ENCODE measurements at places on chromosomes 12 and 14.

DNA sequence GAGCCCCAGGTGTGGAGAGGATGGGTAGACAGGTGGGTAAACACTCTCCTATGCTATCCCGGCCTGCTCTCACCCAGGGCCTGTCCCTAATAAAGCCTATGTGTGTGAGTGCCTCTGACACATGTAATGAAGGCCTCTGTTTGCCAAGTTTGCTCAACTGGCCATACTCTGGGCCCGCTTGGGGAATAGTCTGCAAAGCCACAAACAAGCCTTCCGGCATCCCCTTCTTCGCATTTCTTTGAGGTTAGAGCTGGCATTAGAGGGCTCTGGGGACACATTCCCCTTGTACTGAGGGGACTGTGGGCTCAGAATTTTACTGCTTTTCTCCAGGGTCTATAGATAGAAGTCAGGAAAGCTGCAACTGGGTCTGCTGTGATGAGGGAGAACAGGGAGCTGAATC is 240.5 kb downstream of the C12orf75 start:
- DNase-seq: no peak

DNA sequence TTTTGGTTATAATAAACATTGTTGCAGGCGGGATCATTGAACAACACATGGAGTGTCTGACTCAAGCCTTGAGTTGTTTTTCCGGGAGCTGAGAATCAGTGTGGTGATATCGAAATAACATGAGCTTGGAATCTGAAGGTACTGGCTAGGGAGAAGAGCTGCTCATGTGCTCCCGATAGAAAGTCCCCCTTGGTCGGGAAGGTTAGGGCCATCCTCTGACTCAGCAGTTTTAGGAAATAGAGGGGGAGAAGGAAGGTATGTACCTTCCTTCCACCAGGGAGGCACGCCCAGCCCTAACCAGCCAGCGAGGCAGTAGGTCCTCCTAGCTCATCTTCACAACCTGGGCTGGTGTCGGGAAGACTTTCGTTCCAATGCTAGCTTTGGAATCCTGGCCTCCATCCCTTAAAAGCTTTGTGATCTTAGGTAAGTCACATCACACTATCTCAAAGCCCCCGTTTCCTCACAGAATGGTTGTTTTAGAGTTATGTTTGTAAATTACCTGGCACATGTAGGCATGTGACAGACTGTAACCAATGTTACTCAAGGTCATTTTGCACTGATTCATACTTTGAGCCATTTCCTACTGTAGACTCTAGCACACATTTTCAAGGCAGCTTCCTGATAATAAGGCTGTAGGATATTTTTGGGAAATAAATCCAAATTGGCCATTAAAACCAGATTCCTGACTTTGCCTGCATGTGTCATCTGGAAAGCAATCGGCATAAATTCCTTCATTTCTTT is 1.9 kb upstream of the RAB35 start:
- DNase-seq: no peak

GRCh38 chr12:39176356-39176755 is 266.6 kb downstream of the KIF21A start:
- no peak for DNase-seq

- no peak for DNase-seq
Observed at GRCh38 chr12:89507015-89507824, 17.4 kb downstream of the GALNT4 start.

- DNase-seq: no peak
Observed at GRCh38 chr12:57401165-57401564, 29.7 kb downstream of the R3HDM2 start.

DNA sequence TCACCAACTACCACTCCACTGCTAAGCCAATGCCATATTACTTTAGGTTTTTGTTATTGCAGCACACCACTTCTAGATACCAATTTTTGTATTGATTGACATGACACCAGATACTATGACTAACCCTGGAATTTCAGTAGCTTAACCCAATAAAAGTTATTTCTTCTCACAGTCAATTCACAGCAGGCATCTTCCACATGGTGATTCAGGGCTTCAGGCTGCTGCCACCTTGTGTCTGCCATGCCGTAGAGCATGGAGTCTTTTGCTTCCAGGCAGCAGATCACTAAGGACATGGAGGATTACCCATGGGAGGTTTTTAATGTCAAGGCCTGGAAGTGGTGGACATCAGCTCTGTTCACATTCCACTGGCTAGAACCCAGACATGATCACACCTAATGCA is 56.4 kb upstream of the LTA4H start:
- no peak for DNase-seq

GRCh38 chr14:81281332-81281731 is 60.6 kb upstream of the GTF2A1 start:
- DNase-seq: no peak

GRCh38 chr14:74350211-74350927 is 2.1 kb downstream of the VRTN start:
- DNase-seq: no peak

- DNase-seq: no peak
Observed at GRCh38 chr12:132219323-132219722, 75.1 kb downstream of the NOC4L start.

DNA sequence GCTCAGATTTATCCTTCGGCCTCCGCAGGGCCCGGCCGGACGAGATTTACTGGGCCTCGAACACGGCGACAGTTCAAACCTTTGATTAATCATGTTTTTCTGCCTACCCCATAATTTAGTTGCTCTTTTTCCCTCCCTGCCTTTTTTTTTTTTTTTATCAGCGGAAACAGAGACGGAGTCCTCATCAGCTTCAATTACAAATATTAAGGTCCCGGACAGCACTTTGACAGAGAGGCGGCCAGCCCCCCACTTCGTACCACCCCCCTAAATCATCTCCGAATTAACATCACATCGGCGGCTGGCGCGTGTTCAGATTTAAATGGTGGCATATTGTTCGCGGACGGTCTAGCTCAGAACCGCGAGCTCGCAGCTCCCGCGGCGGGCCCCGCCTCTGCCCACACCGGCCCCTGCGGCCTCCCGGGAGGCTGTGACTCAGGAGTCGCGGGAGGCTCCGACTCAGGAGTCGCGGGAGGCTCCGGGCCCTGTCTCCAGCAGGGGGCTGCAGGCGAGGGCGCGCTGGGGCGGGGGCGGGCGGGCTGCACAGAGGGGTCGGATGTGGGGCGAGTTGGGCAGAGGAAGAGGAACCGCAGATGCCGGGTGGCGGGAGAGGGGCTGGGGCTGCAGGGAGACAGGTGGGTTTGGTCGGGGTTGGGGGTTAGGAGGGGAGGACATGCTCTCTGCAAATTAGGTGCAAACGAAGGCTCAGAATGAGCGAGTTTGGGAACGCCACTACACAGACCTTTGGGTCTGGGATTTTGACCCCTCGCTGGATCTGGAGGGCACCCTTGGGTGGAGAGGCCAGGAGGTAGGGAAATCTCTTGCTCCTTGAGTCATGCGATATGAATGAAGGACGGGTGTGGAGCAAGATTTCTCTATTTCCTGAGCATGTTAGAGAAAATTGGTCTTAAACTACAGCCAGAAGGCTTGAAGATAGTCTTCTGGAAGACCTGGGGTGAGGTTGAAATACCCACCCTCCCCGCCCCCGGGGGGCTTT is 19.6 kb upstream of the ATP5MC2 start:
- DNase-seq: no peak

DNA sequence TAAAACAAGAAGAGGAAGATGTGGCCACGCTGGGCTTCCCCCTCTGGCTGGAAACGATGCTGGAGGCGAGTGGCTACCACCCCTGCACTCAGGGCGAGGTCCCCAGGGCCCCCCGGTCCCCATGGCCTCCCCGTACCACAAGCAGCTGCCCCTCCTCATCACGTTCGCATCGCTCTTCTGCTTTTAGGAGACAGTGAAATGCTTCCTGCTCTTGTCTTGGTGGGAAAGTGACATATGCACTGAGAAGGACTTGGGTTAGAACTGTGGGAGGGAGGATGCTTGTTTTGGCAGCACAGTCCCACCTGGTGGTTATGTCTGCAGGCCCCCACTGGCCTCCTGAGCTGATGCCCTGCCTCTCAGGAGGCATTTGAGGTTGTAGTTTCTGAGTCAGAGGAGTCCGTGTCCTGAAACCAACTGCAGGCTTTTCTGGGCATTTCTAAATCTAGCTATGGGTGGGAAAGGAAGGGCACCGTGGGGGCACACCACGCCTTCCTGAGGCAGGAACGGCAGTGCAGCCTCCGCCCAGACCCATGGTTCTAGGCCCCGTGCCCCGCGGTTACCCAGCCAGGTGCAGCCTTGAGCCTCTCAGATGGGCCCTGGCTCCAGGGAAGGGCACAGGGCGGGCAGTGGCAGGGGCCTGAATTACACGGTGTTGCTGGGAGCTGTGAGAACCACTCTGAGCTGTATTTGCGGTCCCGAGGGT is 139.3 kb downstream of the ADGRD1 start:
- DNase-seq: no peak

DNA sequence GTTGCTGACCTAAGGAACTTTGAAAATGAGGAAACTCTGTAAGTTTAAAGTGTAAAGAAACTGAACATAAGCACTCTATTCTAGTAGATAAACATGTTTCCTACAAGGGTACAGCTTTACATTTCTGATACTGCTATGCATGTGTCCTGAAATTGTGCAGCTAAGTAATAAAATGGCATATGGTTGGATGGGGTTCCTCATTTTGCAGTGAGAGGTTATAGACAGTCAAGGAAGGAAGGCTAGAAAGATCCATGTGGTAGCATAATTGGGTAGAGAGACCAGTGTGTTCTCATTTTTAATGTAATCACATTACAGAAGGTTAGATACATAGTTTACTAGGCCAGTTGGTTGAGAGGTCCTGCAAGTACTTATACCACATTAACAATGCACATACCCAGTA is 477.0 kb downstream of the TMEM121 start:
- DNase-seq: no peak

DNA sequence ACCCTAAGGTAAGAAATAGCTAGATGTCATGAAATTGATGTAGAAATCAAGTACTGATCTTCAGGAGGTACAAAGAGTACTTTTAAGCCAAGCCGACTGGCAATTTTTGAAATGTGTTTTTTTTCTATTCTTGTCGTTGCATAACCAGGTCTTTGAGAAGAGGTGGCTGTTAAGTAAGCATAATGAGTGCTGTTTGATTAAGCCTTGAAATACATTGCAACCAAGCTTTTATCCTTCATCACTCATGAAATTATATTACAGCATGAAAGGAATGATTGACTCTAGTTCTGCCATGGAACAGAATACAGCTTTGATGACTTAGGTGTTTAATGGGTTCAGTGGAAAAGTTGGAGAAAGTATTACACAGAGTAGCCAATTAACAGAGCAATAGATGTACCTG is 1720.2 kb upstream of the SEL1L start:
- DNase-seq: no peak

- no peak for DNase-seq
Observed at GRCh38 chr12:54612225-54612750, 22.4 kb downstream of the LACRT start.

- DNase-seq: no peak
Observed at GRCh38 chr12:114241973-114242434, 163.9 kb downstream of the TBX5 start.

- DNase-seq: no peak
Observed at GRCh38 chr12:93657071-93657470, 20.1 kb upstream of the CRADD start.

- DNase-seq: no peak
Observed at GRCh38 chr12:118402251-118402650, 25.9 kb downstream of the SUDS3 start.

DNA sequence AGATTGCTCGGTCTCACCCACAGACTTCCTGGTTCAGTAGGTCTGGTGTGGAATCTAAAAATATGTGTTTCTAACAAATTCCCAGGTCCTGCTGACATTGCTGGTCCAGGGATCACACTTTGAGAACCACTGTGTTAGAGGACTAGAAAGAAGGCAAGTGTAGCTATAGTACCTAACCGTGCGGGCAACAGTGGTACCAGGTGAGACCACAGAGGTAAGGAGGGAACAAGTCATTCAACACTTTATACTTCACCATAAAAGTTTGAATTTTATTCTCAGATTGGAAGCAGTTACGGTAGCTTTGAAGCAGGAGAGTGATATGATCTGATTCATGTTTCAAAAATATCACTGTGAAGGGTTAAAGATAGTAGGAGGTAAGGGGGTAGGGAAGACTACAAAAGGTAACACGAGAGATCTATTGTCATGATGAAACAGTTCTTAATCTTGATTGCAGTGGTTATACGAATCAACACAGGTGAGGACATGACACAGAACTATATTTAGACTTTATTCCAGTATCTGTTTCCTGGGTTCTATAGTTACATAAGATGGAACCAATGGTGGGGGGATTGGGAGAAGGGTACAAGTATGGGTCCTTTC is 73.5 kb downstream of the CDK17 start:
- DNase-seq: no peak

- DNase-seq: no peak
Observed at GRCh38 chr14:96735526-96735925, 61.7 kb upstream of the VRK1 start.

GRCh38 chr12:91687052-91688017 is 458.3 kb downstream of the BTG1 start:
- DNase-seq: no peak

GRCh38 chr12:124115976-124116690 is 143.1 kb downstream of the ZNF664 start:
- no peak for DNase-seq

- no peak for DNase-seq
Observed at GRCh38 chr12:57525615-57526383, 3.2 kb downstream of the MBD6 start.

DNA sequence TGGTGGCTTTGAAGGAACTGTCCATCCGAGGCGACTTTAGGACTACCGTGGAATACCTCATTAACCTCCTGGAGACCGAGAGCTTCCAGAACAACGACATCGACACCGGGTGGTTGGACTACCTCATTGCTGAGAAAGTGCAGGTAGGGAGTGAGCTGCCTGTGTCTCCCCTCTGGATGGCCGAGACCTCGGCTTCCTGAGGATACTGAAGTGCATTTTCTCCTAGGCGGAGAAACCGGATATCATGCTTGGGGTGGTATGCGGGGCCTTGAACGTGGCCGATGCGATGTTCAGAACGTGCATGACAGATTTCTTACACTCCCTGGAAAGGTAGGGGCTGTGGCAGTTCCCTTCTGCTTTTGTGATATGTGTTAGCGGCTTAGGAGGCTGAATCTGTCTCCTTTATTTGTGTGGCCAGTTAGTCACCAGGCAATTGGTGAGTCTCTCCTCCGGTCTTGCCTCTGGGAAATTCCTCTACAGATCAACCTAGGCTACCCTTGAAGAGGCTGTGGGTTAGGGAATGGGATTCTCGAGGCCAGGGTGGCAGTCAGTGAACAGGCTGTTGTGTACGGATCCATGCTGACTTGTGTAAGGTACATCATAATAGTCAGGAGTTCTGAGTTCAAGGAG is 75.3 kb downstream of the ACACB start:
- DNase-seq: no peak

- DNase-seq: no peak
Observed at GRCh38 chr12:116116650-116117424, 160.7 kb downstream of the MED13L start.

GRCh38 chr14:89419973-89420482 is 3.0 kb upstream of the FOXN3 start:
- DNase-seq: no peak

DNA sequence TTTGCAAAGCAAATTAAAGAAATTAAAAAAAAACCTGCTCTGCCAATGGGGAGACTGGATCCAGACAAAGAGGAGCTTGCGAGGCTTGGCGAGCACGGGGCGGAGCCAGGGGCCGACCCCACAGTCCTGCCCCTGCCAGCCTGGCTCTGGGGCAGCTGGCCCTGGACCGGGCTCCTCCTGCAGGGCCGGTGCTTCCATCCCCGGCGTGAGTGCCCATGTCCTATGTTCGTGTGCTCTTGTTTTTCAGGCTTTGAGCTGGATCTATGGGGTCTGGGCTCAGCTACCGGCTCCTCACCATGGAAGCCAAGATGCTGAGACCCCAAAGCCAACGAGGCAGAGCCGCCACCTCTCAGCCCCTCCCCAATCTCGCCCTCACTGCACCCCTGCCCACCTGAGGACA is 176.8 kb downstream of the KIF26A start:
- no peak for DNase-seq

Data from vagina (tissue), 2 donors.